ENCODE measurements at places on chromosomes 5 and 9.

GRCh38 chr9:20623021-20623747 lies 885 bp upstream of the MLLT3 start:
- DNase-seq: peak; percentile 15

DNA sequence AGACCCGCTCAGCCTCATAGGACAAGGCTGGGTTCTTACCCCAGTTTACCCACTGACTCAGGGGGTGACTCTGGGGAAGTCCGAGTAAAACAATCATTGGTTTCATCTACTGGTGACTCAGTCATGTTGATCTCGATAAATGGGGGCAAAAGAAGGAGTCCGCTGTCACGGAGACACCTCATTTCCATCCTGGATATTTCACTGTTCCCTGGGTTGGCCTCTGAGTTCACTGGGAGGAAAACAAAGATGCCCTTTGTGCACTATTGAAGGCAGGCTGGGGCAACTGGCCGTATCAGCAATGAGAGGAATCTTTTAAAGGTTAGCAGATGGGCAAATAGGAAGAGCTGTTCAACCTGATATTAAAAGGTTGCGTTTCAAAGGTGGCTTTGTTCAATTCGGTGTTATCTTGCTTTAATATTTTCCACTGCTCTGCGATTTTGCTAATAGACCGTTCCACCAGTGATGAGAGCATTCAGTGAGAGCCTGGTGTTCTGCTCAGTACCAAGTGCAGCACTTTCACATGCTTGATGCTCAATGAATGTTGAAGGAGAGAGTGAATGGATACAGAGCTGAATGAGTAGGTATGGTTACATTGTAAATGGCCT lies 110.2 kb upstream of the EGFLAM start:
- DNase-seq: no peak

- DNase-seq: peak; percentile 4
Observed at GRCh38 chr5:22835686-22836085, 17.5 kb downstream of the CDH12 start.

DNA sequence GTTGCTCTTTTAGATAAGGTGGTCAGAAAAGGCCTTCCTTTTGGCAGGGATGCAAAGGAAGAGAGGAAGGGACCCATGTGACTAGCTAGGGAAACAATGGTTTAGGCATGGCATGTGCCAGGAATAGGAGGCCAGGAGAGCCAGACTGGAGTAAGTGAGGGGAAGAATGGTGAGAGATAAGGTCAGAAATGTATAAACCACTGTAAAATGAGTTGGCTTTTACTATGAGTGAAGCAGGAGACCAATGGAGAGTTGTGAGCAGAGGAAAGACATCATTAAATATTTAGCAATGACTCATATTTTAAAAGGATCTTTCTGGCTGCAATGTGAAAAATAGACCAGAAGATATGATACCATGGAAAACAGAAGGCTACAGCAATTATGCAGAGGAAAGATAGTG lies 50.9 kb downstream of the AP3B1 start:
- no peak for DNase-seq

- DNase-seq: no peak
Observed at GRCh38 chr5:94618029-94618492, 343 bp downstream of the KIAA0825 start.

DNA sequence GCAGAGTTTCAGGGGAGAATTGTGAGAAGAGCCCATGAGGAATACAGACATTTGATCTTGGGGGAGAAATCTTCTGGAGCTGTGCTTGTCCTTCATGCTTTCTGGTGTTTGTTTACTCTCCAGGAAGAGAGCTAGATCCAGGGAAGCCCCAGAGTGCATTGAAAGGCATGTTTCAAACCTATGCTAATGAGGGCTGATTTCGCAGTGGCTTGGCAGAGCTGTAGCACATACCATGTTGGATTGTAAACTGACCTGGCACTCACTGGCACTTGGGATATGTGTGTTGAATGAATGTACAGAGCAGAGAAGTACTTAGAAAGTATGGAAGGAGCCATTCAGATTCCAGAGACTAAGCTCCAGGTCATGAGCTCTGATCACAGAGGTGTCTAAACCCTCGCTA lies 30.9 kb downstream of the TNFSF8 start:
- DNase-seq: no peak

GRCh38 chr5:150114773-150115408 lies 28.5 kb upstream of the CSF1R start:
- DNase-seq: no peak

GRCh38 chr5:96198356-96199058 lies 234.5 kb downstream of the PCSK1 start:
- DNase-seq: no peak

DNA sequence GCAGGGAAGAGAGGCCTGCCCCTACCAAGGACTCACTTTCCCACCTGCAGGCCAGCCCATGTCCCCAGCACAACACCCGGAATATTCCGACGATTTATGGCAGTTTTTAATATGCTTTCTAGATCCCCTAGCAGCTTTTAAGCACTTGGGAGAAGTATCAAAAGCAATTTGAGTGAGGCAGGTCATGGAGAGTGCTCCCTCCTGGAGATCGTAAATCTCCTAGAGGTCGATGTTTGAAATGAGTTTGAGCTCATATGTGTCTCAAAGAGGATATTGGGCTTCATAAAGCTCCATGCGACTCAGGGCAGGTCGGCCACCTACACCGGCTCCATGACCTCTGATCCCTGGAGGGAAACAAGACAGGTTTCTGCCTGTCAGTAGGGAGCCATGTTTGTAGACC lies 27.3 kb downstream of the CFAP90 start:
- no peak for DNase-seq

- no peak for DNase-seq
Observed at GRCh38 chr5:134005417-134006061, 764 bp upstream of the VDAC1 start.

DNA sequence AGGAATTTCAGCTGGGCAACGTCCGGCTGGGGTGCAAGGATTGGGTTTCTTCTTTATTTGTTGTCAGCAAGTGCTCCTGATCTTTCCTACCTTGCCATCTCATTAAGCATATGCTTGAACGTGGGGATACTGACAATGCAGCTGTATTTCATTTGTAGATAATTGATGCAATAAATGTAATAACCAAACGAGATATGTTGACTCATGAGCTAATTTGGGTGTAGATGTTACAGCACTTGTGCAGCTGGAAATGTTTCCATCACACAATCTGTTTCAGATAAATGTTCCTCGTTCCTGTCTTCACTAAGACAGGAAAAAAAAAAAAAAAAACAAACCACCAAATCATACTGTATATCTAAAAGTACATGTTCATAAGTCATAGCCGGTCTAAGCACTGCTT lies 123.8 kb downstream of the DMRT2 start:
- no peak for DNase-seq

DNA sequence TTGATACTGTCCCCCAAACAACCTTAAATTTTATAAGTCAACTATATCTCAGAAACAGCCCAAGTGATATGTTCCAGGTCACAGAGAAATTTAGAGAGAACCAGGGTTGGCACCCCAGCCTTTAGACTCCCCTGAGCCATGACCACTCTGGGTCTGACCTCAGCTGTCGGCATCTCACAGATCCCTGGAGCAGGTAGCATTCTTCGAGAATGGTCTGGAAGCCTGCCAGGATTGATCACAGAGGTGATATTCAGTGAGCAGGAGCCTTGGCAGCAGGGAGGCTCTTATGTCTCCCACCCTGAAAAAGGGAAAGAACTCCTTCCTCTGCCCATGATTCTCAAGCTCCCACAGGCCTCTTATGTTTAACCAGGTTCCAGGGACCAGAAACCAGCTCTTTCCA lies 58.2 kb downstream of the PLK2 start:
- DNase-seq: no peak
